ENCODE measurements at places on chromosomes 7 and 10.

DNA sequence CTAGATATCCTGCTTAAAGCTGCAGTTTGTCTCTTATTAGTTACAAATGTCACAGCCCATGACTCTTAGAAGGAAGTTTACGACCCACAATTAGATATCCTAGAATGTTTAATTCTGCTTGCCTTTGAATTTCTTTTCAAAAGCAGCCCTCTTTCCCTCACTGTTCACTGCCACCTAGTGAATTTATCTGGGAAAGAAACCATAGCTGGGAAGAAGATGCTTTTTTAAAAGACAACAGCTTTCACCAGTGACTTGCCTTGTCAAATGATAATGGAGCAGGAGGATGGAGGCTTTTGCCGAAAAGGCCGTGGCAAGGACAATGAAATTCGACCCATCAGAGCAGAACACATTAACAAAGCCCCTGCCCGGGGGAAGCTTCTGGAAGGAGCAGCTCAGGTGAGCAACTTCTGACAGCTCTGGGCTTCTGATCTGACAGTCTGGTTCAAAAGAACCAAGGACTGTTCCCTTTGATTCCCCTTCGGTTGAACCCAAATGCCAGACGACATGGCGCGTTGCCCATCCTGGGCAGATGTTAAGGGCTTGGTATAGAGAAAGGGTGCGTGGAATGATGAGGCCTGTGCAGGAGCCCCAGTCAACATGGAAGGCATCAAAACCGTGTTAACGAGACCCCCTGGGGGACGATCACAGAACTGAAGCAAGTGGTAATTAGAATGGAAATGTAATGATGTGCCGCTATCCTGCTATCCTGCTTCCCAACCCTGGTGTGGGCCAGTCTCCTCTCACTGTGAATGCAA lies 236.8 kb downstream of the FRMD4A start:
- H3K36me3 ChIP-seq: no peaks in the 10 kb centered on the region
- no peak overlapping the region for H3K4me3 ChIP-seq
- H3K27ac ChIP-seq: no peak overlapping the region
- no peak for DNase-seq

DNA sequence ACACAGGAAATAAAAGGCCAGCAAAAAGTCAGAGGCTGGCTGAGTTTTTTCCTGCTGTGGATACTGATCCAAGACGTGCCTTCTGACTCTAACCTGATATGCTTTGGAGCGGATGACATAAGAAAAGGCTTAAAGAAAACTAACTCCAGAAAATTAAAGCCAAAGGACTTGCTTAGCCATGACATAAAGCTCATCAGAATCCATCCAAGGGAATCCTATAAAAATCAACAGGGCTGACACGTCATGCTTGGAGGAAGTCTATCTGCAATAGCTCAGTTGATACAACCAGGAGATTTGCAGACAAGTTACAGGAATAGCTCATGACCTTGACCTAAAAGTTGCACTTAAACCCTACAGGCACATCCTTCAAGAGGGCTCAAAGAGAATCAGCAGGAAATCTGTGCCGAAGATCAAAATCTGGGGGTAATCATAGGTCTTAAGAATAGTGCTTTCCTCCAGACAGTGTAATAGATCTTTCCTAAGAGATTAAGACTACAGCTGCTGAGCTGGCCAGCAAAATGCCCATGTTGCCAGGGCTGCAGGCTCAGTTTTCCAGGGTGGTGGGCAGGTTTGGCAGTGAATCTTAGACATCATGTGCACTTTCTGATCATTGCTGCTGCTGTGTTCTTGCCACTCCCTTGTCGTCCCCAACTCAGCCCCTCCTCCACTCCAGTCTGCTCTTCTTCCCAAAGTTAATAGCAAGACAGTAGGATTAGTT lies 111.5 kb upstream of the SVIL start:
- no peak for DNase-seq
- no peak overlapping the region for H3K4me3 ChIP-seq
- H3K27me3 ChIP-seq: no peaks in the 10 kb centered on the region
- no peak overlapping the region for H3K27ac ChIP-seq
- no peaks in the 10 kb centered on the region for H3K4me1 ChIP-seq

- no peak overlapping the region for H3K27ac ChIP-seq
- H3K27me3 ChIP-seq: no peaks in the 10 kb centered on the region
- H3K4me3 ChIP-seq: no peak overlapping the region
- peaks cover 3% of the 10 kb centered on the region for H3K4me1 ChIP-seq
- peaks cover 53% of the 10 kb centered on the region for H3K36me3 ChIP-seq
Measured at GRCh38 chr10:26543567-26544306, 105.6 kb downstream of the APBB1IP start.

DNA sequence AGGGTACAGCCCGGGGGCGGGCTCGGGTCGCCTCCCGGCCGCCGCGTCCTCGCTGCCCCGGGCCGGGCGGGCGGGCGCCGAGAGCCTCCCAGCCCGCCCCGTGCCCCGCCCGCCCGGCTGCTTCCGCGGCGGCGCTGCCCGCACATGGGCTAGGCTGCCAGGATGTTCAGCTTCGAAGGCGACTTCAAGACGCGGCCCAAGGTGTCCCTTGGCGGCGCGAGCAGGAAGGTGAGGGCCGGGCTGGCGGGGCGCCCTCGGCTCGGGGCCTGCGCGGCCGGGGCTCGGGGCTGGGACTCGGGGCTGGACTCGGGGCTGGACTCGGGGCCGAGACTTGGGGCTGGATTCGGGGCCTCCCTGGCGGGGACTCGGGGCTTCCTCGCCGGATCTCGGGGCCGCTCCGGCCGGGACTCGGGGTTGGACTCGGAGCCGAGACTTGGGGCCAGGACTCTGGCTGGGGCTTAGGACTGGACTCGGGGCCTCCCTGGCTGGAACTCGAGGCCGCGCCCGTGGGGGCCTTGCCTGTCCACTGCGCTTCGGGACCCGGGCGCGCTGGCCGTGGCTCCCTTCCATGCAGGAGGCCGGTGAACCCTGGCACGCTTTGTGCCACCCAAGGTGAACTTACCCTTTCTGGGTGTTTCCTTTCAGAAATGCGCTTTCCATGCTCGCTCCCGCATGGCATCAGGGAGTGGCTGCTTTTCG lies 534 bp downstream of the UBE3C start:
- H3K36me3 ChIP-seq: no peaks in the 10 kb centered on the region
- H3K27me3 ChIP-seq: no peaks in the 10 kb centered on the region
- H3K4me1 ChIP-seq: peaks cover 26% of the 10 kb centered on the region

GRCh38 chr7:77222065-77222464 lies 22.4 kb upstream of the FGL2 start:
- no peak for DNase-seq
- H3K36me3 ChIP-seq: no peaks in the 10 kb centered on the region
- no peak overlapping the region for H3K27ac ChIP-seq
- no peaks in the 10 kb centered on the region for H3K27me3 ChIP-seq

- no peak overlapping the region for H3K4me3 ChIP-seq
- H3K27ac ChIP-seq: no peak overlapping the region
- no peaks in the 10 kb centered on the region for H3K36me3 ChIP-seq
- DNase-seq: no peak
Measured at GRCh38 chr7:157564517-157565177, 227.8 kb downstream of the DNAJB6 start.

- no peak overlapping the region for H3K27ac ChIP-seq
- H3K4me3 ChIP-seq: no peak overlapping the region
- H3K36me3 ChIP-seq: no peaks in the 10 kb centered on the region
- no peaks in the 10 kb centered on the region for H3K27me3 ChIP-seq
- no peak for DNase-seq
Measured at GRCh38 chr7:111873326-111873646, 311.0 kb upstream of the IMMP2L start.

GRCh38 chr7:37083311-37084096 lies 359.2 kb upstream of the AOAH start:
- H3K27me3 ChIP-seq: no peaks in the 10 kb centered on the region
- no peak overlapping the region for H3K4me3 ChIP-seq
- H3K36me3 ChIP-seq: no peaks in the 10 kb centered on the region
- H3K27ac ChIP-seq: no peak overlapping the region

DNA sequence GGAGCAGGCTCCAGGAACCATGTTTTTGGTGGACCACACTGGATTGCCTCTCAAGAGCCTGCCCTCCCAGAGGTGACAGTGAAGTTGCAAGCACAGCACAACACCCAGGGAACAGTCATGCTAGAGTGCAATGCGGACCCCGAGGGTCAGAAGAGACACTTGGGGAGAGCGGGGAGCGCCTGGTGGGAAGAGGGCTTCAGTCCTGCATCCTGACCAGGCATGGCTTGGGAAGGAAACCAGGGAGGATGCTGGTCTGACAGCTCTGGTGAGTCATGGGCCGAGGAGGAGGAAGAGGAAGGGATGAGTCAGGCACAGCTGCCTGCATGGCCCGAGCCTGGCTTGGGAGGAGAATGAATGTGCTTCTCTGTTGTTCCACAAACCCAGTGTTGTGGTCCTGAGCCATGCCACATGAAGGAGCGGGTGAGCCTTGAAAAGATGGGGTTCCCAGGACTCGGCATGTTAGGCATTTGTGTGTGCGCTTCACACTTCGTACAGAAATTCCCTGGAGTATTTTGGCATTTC lies 29.5 kb upstream of the ANKRD2 start:
- H3K27ac ChIP-seq: no peak overlapping the region
